ENCODE measurements at places on chromosomes 11 and 22. TPM values are rescaled to one million over a fixed set of nuclear protein-coding genes. Genes with fewer than 3 reads are reported as not detected.

KRTAP5-11 gene
- total RNA-seq = 1.6 TPM

CCDC89 gene
- not detected for total RNA-seq

AQP11 gene
- 1.8 TPM for total RNA-seq

DNA sequence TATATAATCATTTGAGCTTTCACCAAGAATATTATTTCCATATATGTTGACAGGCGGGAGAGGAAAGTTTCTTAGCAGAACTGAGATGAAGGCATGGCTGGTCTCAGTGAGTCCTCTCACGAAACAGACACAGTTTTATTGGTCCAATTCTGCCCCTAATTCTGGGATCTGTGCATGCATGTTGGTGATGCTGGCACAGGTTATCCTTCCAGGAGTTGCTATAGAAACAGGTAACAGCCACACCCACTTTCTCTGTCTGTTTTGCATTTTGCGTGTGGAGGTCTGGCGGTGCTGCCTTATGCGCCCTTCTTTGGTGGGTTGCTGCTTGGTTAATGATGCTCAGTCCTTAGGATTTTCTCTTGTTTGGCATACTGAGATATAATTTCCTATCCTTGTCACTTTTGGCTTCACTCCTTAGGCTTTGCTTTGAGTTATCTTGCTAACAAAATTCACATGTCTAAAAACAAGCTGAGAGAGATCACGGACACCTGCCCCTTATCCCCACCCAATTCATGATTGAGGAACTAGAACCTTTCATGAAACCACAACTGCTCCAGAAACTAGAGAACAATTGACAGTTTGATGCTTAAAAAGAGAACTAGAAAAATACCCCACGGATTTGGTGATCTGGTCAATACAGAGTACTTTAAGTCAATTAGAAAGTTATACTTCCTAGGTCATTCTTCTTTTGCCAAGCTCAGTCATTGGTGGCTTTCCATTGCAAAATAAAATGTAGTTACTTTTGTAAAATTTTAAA is 189.3 kb downstream of the FAT3 start:
- no peak for DNase-seq

SAA4 gene
- total RNA-seq = not detected

FGF3 gene
- total RNA-seq = not detected

DNA sequence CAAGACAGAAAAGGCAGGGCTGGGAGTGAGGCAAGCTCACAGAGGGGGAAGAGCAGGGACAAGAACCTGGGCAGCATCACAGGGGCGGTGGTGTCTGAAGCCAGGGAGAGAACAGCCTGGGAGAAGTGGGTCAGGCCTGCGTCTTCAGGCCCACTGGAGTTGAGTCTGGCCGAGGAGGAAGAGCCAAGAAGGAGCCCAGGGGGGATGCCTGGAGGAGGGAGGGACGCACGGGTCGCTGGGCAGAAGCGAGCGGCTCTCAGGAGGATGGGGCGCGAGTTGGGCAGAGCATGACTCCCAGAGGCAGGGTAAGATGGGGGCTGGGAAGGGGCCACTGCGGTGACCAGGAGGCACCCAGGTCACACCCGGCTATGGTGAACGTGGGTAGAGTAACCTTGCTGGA is 18.5 kb downstream of the LRFN4 start:
- no peak for DNase-seq

GRCh38 chr11:78202733-78203167 is 14.0 kb downstream of the USP35 start:
- no peak for DNase-seq

RASL10A gene
- 1.3 TPM for total RNA-seq

GRCh38 chr11:119030029-119030328 is 698 bp downstream of the SLC37A4 start:
- DNase-seq = no peak

- DNase-seq = peak; percentile 80
Observed at GRCh38 chr11:4211991-4212390, 117.4 kb downstream of the RRM1 start.

AIFM3 gene
- 1.3 TPM for total RNA-seq

GDPD5 gene
- 12.2 TPM for total RNA-seq

ANO3 gene
- not detected for total RNA-seq

DNA sequence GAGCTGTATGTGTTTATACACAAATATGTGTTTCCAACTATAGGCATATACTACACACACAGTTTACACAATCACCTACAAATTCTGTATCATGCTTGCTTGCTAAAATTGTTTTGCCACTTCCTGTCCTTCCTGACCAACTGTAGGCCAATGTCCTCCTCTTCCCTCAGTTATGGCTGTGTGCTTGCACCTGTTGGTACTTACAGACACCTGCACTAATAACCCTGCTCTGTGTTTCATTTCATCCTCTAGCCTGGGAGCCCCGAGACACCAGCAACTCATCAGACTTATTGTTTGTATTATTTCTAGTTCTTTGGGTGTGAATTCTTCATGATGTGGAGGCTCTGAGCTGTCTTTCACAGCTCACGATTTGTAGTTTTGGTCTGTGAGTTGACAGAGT is 1.8 kb upstream of the NCF4 start:
- no peak for DNase-seq

- DNase-seq = no peak
Observed at GRCh38 chr22:17613280-17613679, 15.3 kb downstream of the ATP6V1E1 start.

PRRG4 gene
- total RNA-seq = 1.2 TPM

LARGE2 gene
- total RNA-seq = 29.9 TPM

GRCh38 chr22:46862418-46863324 is 100.2 kb downstream of the TBC1D22A start:
- DNase-seq = peak; percentile 42

DNA sequence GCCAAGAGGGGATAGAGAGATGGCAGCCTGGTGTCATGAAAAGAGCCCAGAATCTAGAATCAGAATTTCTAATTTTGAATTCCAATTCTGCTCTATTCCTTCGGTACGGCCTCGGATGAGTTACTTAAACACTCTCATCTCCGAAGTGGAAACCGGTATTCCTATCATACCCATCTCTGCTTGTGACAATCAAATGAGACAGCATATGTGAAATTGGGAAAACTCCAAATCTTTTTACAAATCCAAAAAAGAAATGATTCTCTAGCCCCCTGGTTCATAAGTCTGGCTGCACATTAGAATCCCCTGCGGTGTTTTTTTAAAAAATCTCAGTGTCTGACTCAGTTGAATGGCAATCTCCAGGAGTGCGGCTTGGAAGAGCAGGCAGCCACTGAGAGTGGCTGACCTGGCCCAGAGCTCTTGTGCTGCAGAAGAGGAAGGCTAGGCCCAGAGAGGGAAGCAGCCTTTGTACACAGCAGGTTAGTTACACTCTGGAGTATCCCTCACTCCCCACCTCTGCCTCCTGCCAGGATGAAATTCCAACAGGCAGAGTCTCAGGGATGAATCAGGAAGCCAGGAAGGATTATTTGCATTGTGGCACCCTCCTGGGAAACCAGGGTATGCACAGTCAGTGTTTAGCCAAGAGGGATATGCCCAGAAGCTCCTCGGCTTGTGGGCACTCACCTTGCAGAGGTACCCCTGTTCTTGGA is 93.6 kb upstream of the ISX start:
- DNase-seq = peak; percentile 83

ACTN3 gene
- 1.7 TPM for total RNA-seq

TRIM48 gene
- total RNA-seq = not detected

DNA sequence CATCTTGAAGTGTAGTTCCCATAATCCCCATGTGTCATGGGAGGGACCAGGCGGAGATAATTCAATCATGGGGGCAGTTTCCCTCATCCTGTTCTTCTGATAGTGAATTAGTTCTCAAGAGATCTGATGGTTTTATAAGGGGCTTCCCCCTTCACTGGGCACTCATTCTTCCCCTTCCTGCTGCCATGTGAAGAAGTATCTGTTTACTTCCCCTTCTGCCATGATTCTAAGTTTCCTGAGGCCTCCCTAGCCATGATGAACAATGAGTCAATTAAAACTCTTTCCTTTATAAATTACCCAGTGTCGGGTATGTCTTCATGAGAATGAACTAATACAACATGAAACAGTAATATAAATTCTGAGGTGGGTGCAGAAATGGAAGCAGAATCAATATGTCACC is 12.1 kb upstream of the SPTBN2 start:
- DNase-seq = no peak

SUN2 gene
- 23.5 TPM for total RNA-seq

LIN7C gene
- 28.3 TPM for total RNA-seq

- peak; percentile 75 for DNase-seq
Observed at GRCh38 chr11:67266449-67267187, at the start of gene GRK2. TSS of gene GRK2 (plus strand) at chr11:67266473. CDS start at chr11:67266700, 227 bp downstream.

DNA sequence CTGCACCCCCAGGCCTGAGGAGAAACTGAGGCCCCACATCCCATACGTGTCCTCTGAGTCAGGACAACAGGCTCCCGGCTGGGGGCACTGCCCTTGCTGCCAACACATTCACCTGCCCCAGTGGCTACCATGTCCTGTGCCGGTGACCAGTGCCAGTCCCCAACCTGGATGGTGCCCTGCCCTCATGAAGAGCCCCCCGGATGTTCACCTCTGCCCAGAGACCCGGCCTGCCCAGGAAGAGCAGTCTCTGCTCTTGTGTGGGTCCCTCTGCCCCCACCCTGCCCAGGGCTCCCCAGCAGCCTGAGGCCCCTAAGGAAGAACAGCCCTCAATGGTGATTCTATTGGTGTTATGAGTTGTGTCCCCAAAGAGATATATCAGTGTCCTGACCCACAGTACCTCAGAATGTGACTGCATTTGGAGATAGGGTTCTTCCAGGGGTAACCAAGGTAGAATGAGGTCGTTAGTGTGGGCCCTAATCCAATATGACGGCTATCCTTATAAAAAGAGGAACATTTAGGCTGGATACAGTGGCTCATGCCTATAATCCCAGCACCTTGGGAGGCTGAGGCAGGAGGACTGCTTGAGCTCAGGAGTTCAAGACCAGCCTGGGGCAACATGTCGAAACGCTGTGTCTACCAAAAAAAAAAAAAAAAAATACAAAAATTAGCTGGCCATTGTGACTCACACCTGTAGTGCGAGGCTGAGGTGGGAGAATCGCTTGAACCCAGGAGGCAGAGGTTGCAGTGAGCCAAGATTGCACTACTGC is 13.2 kb upstream of the DGCR8 start:
- no peak for DNase-seq

- peak; percentile 94 for DNase-seq
Observed at GRCh38 chr11:75802913-75803820, 11.8 kb upstream of the UVRAG start.

SCGB1C1 gene
- not detected for total RNA-seq

- no peak for DNase-seq
Observed at GRCh38 chr11:131454490-131454889, 84.1 kb downstream of the NTM start.

PHETA2 gene
- 3.9 TPM for total RNA-seq

GRCh38 chr11:72720047-72720446 is 32.2 kb downstream of the ARAP1 start:
- DNase-seq = no peak

- no peak for DNase-seq
Observed at GRCh38 chr11:69253028-69253427, 40.9 kb upstream of the MYEOV start.

GRCh38 chr11:12906501-12906900 is 102.6 kb upstream of the RASSF10 start:
- no peak for DNase-seq

- DNase-seq = peak; percentile 50
Observed at GRCh38 chr11:911031-911889, 650 bp upstream of the CHID1 start.

GRCh38 chr22:28016781-28017557 is 97.9 kb upstream of the PITPNB start:
- no peak for DNase-seq

DNA sequence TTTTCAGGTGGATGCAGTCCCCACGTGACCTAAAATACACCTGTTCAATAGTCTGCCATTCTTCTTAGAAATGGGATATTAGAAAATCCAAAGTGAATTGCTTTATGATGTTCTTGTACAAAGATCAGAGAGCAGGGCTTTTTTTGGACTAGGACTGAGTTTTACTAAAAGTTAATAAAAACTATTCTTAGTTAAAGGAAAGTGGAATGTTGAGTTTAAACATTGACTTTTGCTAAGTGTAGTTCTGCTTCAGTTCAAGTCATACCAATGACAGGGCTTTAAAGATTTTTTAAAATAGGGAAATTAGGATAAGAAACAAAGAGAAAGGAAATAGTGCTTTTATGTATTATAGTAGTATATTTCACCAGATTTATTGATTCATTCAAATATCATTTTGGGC is at the start of gene SLC22A24:
Gene SLC22A24 (minus strand): TSS at position 101 of the 400 bp plus-strand sequence. CDS start 442 bp downstream, outside the sequence.
- no peak for DNase-seq

DNA sequence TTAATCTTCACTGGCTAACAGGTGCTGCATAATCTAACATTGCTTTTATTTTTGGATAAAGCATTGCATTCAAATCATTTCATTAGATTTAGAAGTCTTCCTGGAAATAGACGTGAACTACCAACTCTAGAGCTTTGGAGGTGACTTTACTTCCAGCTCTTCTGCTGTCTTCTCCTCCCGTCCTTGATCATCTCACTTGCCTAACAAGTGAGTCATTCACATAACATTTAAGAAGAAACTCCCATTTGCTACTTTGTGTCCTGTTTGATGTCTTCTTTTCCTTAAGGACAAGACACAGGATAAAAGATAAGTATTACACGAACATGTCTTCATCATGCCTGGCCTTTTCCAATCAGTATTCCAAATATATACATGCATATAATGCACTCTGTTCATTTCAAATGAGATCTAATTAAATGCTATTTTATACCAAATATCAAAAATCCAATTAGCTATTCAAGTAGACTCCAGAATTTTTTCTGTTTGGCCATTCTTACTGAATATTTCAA is 88.3 kb downstream of the BDNF start:
- no peak for DNase-seq

DNA sequence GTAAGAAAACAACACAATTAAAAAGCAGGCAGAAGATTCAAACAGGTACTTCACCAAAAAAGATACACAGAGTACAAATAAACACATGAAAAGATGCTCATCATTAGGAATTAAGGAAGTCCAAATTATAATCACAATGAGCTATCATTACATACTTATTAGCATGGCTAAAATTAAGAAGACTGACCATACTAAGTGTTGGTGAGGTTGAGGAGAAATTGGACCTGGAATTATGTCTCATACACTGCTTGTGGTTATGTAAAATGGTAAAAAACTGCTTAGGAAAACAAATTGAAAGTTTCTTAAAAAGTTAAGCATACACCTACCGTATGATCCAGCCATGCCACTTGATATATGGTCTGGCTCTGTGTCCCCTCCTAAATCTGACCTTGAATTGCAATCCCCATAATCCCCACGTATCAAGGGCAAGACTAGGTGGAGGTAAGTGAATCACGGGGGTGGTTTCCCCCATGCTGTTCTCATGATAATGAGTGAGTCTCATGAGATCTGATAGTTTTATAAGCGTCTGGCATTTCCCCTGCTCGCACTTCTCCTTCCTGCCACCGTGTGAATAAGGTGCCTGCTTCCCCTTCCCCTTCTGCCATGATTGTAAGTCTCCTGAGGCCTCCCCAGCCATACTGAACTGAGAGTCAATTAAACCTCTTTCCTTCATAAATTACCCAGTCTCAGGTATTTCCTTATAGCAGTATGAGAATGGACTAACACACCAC is 4.8 kb downstream of the SAAL1 start:
- no peak for DNase-seq

ISX gene
- total RNA-seq = not detected

MS4A7 gene
- total RNA-seq = not detected

TMEM41B gene
- 68.0 TPM for total RNA-seq

Measured in endodermal cell (in vitro differentiated cells).